ENCODE measurements at places on chromosomes 1 and 21. TPM values are rescaled to one million over a fixed set of nuclear protein-coding genes. Genes with fewer than 3 reads are reported as not detected.

The SHE gene
- total RNA-seq = not detected

The SAMSN1 gene
- 0.08 TPM for total RNA-seq

The FBXO28 gene
- total RNA-seq = 30.9 TPM

The PPP1R12B gene
- total RNA-seq = 13.7 TPM

The TLCD4 gene
- 1.3 TPM for total RNA-seq

The ANKRD45 gene
- total RNA-seq = 0.47 TPM
